ENCODE measurements at places on chromosomes 1 and 21.

DNA sequence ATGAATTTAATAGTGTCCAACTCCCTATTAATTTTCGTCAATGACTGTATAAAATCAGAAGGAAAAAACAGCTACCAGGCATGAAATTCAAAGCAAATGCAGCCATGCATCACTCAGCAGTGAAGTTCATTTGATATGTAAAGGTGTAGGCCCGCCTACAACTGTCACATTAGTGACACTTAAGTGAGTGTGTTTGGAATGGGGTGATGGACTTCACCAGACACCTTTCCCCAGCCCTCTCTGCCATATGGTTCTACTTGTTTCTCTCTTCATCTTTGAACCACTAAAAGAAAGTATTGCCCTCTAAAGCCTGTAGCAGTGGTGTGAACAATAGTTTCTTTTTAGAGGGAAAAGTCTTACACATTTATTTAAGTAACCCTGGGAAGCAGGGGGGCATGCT is 124.0 kb downstream of the SIPA1L2 start:
- DNase-seq: no peak

- DNase-seq: no peak
Observed at GRCh38 chr1:1847061-1847850, 43.6 kb downstream of the GNB1 start.

DNA sequence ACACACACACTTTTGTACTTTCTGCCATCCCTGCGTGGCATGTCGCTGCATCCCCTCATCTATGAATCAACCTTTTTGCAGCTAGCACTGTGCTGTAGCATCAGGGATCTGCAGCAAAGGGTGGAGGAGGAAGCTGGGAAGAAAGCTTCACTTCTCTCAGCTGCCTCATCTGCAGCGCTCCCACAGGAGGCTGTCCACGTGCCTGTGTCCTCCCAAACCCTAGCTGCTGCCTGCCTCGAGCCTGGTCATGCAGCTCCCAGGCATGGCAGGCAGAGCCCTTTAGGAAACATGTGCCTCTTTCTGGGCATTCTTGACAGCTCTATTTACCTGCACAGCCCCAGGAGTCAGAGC is 262.1 kb upstream of the SGIP1 start:
- DNase-seq: no peak

- no peak for DNase-seq
Observed at GRCh38 chr1:1092149-1092855, 18.2 kb upstream of the RNF223 start.

DNA sequence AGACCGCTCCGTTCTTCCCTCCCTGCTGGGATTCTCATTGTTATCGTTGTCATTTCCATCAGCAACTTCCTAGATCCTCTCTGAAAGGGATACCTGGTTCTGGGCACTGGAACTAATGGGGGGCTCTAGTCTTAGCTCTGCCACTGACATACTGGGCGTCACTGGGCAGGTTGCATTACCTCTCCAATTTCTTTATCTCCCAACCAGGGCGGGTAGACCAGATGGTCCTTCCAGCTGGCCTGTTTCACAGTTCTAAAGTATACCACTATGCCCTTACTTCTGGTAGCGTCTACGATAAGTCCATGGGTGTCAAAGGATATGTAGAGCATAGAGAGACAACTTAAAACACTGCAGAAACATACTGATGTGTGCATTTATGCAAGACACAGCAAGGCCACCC is 1.4 kb downstream of the GPR37L1 start:
- DNase-seq: no peak

- no peak for DNase-seq
Observed at GRCh38 chr1:32349211-32349708, 13.0 kb downstream of the FAM229A start.

DNA sequence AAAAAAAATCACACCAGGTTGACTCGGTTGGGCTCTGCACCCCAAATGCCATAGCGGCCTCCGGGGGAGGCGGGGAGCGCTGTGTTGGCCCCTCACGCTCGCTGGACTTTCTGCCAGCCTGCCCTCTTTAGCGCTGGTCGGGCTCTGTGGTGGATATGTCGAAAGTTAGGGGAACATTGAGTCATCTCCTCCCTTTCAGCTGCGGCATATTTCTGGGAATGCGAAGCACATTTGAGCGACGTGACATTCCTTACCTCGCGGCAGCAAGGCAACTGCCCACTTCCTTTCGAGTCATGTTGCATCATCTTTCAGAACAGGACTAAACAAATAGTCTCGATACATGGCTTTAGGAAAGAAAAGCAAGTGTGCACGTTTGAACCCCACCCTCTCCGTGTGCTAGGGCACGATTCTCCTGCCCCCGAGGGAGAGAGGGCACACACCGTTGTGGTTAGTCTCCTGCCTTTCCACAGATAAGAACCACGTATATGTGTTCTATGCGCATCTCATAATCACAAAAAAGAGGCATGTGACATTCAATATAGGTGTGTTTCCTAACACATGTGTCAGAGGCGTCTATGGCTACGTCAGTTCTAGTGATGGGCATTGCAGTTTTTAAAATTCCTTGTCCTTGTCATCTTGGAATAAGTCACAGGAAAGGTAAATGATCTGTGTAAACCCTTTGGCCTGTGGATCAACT is 105.9 kb upstream of the SLC45A1 start:
- no peak for DNase-seq

DNA sequence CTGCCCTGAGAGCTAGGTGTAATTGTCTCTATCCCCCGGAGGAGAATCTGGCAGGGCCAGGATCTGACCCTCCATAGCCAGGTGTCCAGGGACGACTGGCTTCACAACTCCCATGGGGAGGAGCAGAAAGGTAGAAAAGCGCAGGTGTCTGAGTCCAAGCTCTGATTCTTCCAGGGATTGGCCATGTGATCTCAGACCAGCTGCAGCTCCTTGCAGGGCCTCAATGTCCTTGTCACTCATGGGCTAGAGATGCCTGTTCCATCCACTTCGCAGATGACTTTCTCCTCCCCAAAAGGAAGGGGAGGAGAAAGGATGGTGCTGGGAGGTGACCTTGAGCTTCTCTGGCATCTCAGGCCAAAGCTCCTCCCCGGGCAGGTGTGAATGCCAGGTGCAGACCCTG is 22.7 kb downstream of the HSPG2 start:
- no peak for DNase-seq

DNA sequence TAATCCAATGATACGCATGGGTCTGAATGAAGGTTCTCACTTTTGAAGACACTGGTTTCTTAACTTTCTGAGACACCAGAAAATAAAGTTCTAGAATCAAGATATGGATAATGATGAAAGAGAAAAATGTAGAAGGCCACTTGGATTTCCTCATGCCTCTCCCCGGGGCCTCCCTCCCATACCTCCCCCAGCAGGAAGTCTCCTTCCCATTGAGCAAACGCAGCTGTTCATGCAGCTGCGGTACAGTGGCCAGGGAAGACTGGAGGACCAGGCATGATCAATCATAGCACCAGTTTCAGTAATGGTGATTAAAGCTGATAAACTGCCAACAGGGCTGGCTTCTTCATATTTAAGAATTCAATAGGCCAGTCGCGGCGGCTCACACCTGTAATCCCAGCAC is 10.9 kb upstream of the UBR4 start:
- no peak for DNase-seq

DNA sequence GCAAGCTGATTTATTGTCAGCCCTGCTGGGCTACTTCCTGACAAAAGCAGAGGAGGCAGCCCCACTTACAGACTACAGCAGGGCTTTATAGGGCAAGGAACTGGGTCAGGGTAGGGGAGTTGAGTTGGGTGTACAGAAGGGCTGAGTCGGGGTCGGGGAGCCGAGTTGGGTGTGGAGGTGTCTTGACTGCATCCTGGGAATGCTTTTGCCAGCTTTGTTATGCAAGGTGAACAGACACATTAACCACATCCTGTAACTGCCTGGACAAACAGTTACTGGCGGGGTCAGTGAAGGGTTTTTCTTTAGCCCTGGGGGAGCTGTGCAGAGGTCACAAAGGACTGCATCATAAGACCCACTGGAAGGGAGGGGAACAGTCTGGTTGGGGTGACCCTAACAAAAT is 39.1 kb upstream of the GBP5 start:
- no peak for DNase-seq

GRCh38 chr1:68473060-68473459 is 23.3 kb upstream of the RPE65 start:
- DNase-seq: no peak

DNA sequence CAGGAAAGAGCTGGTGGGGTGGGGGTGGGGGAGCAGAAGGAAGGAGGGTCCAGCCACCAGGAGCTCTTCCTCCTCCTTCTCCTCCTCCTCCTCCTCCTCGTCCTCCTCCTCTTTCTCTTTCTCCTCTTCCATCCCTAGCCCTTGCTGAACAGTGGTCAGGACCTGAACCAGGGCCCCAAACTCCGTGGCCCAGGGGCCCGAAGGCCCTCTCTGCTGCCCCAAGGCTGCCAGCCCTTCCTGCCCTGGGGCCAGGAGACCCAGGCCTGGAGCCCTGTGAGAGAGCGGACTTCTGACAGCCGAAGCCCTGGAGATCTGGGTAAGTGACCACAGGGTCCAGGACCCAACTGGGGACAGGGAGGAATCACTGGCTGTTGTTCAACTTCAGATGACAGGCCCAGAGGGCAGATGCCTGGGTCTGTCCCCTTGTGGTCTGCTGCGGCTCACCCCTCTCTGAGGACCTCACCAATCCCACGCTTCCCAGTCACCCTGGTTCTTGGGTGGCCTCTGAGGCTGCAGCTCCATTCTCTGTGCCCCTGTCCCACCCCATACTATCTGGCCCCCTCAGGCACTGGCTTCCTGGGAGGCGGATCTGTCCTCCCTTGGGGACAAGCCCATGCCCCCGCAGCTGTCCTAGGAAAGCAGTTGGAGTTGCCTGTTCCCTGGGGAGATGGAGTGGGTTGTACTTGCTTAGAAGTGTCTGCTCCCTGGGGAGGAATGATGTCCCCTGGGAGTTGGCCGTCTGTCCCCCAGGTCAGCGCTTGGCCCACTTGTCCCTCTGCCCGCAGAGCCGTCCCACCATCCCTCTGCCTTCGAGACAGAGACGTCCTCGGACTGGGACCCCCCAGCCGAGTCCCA is 51.8 kb downstream of the VWA5B1 start:
- no peak for DNase-seq

DNA sequence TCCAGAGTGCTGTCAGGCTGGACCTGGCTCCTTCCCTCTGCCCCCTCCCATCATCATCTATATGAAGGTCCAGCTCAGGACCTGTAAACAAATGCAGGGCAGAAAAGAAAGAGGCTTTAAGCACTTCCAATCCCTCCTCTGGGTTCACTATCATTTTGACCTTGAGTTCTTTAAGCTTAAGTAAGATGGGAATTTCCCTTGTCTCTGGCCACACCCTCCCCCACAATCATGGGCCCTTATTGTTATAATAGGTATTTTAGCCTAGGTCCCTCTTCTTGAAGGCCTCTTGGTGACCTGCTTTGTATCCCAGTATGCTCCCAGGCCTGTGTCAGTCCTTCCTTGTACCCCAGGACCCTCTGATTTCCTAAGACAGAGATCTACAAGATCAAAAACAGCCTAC is 45.1 kb upstream of the EPS15 start:
- DNase-seq: no peak
